ENCODE measurements at places on chromosomes 7 and 10.
A peak's percentile ranks its signal among the peaks of the same experiment; 100 is the strongest.

DNA sequence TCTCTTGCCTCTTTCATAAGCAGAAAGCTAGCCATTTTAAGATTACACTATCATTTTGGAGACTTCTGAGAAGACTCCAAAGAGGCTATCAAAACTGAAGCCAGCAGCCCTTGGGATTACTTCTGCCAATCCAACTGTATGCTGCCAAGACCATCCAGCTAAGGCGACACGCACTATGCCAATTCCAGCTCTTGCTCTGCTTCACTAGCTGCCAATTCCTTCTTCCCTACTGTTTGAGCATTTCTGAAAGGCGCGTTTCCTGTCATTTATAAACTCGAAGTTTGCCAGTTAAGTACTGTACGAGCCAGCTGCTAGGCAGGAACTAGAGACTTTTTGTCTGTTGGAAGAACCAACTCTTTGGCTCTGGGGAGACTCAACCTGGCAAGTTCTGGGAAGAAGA is 36.5 kb downstream of the MALSU1 start:
- DNase-seq, result no peak

DNA sequence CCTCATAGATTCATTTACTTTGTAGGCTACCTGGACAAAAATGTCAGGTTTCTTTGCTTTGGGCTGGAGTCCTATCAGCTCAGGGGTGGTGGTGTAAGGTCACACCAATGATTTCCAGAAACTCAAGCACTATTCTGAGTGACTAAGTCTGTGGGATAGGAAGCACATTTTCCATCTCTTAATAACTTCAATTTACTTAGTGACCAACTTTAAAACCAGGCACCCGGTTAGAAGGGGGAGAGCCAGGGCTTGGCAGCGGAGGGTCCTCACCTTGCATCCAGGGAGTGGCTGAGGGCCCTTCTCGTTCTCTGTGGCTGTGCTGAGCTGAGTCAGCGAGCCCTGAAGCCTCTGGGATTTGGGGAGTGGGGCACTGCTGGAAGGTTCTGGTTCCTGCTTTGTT is 6.7 kb downstream of the CHST3 start:
- no peak for DNase-seq

GRCh38 chr7:121515229-121515628 is 119.1 kb upstream of the FAM3C start:
- DNase-seq, result no peak

DNA sequence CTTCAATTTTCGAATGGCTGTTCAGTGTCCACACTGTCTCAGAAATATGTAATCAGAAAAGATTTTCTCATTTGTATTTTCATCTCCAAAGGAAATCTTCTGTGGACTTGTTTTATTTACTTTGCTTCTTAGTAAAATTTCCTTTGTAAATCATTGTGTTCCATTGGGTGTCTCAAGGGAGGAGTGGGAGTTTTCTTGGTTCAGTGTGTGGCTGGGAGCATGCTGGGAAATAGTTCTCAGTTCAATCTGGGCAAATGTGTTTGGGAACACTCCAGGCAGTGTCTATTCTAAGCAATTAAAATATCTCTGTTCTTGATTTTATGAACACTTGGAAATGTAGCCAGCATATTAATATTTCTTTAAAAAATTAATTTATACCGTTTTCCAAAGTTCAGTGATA is 1019.8 kb downstream of the CNTNAP2 start:
- DNase-seq, result no peak

- DNase-seq, result no peak
Observed at GRCh38 chr10:29266641-29267040, 22.2 kb upstream of the LYZL1 start.

- no peak for DNase-seq
Observed at GRCh38 chr7:146961617-146962016, 845.0 kb downstream of the CNTNAP2 start.

DNA sequence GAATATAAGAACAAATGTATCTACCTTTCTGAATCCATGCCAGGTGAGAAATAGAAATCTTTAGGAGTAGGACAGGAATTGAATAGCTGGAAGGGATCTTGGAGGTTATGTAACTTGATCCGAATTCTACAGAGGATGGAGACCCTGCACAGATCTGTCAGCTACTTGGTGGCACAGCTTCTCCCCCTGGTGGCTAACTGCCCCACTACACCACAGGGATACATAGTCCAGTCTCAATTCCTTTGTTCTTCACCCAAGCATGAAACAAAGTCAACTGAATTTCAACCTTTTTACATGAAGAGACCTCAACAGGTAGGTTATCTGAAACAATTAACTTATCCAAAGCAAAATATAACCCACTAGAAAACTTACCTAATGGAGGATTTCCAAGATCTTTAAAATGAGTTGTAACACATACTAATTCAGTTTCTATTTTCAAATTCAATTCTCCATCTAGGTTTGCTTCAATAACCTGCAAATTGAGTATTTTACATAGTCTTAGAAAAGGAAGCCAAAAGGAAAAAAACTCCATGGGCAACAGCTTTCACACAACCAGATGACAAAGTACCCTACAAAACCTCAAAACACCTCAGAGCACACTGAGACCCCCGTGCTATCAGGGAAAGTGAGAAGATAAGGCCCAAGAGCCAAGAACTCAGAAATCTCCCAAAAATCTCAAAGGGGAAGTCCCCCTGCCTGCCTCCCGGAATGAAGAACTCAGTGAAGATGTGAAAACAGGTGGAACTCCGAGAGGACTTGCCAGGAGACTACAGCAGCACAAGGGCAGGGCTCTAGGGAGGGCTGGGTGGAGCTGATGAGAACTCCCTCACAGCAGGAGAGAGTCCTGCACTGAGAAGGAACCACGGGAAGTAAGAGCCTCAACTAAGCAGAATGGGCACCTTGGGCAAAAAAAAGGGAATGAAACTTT is 10.3 kb downstream of the HUS1 start:
- DNase-seq, result peak; percentile 18

GRCh38 chr10:114669648-114670047 is 11.6 kb upstream of the ABLIM1 start:
- no peak for DNase-seq

DNA sequence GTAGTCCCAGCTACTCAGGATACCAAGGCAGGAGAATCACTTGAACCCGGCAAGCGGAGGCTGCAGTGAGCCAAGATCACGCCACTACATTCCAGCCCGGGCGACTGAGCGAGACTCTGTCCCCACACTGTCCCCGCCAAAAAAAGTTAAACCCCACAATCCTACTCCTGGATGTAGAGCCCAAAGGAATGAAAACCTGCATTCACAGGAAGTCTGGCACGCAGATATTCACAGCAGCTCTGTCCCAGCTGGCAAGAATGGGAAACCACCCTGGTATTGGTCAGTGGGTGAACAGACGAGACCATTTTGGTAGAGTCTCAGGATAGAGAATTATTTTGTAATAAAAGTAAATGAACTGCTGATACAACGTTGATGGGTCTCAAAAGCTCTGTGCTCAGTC is 225.2 kb downstream of the MAD1L1 start:
- no peak for DNase-seq

- DNase-seq, result no peak
Observed at GRCh38 chr7:101402081-101402779, 39.6 kb downstream of the COL26A1 start.

DNA sequence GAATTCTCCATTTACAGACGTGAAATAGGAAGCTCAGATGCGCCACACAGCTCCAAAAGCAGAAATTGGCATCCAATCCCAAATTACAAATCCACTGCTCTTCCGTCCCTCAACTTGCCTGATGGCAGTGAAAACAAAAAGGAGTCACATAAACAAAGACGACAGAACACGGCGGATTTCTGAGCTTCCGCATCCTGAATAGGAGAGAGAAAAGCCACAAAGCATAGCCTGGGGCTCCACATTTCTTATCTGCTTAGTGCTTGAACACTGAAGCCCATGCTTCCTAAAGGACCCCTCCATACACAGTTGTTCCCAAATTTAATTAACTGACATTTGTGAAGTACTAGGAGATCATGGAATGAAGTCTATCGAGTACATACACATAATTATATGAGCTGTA is 32.6 kb downstream of the BEND7 start:
- no peak for DNase-seq

GRCh38 chr7:6169805-6170520 is 102.5 kb downstream of the CYTH3 start:
- DNase-seq, result no peak

DNA sequence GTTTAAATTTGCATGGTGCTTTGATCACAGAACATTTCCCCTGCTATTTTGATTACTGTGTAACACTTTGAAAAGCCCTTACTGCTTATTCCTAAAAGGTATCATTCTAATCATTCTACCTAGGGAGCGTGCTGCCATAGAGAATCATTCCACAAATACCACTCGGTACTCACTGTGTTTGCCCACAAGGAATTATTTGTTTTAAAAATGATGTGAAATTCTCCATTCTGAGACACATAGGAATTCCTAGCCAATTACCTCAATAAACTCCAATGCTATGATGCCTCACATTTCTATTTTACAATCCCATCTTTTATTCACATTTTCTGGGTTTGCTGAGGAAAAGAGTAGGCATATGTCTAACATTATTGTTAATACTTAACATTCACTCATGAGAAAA is 16.2 kb upstream of the TES start:
- DNase-seq, result no peak

GRCh38 chr7:43735802-43736603 is 6.7 kb upstream of the COA1 start:
- DNase-seq, result peak; percentile 72

DNA sequence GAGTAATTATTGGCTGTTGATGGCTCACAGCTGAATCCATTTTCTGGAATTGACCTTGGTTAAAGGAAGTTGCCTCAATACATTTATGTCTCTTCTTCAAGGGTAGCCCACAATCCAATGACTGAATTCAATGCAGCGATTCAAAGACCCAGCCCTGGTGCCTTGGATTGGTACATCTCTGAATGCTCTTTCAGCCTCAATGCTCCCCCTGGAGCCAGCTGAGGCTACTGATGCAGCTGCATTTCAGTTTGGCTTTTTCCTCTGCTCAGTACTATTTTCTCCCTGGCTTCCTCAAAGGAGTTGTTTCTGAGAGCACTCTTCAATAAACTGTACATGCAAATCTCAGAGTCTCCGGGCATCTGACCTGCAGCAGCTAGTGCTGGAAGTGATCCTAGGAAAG is 633 bp upstream of the EBLN1 start:
- DNase-seq, result no peak

DNA sequence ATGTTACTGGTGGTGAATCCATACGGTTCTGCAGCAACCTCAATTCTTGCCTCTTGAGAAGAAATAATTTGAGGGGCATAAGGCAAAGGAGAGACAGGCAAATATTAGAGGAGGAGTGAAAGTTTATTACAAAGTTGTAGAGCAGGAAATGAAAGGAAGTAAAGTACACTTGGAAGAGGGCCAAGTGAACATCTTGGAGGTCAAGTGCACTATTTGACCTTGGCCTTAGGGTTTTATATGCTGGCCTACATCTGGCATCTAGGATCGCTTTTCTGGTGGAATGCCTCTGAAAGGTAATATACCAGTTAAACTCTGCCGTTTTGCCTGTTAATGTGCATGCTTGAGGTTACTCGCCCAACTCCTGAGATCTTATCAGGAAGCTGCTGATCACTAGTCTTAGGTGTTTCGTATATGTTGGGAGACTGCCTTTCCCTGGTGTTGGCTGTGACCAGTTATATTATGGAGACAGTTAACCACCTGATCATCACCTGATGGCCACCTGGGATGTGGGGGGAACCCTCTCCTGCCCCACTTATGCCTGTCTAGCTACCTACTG is 66.1 kb upstream of the CYP2C18 start:
- DNase-seq, result no peak

- peak; percentile 76 for DNase-seq
Observed at GRCh38 chr10:119139464-119140067, 25.9 kb downstream of the SFXN4 start.

GRCh38 chr10:34407324-34407805 is 407.7 kb downstream of the PARD3 start:
- no peak for DNase-seq
